ENCODE measurements at places on chromosomes 11 and 22. TPM values are rescaled to one million over a fixed set of nuclear protein-coding genes. Genes with fewer than 3 reads are reported as not detected.

The CFL1 gene
- 960 TPM for total RNA-seq

DNA sequence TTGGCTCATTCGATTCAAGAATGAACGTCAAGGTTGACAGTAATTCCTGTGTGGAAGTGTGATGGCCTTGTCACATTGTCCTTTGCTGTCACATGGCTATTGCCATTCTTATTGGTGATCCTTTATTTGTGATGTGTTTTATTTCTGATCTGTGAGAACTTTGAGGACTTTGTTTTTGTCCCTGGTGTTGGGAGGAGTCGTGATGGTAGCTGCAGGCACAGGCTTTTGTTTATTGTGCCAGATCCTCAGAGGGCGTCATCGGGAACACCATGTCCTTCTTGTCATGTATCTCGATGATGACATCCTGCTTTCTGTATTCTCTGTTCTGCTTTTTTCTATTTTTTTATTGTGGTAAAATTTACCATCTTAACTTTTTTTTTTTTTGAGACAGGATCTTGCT lies 5.6 kb downstream of the PICK1 start:
- DNase-seq, result no peak

GRCh38 chr11:2790568-2790921 lies 90.8 kb upstream of the KCNQ1OT1 start:
- no peak for DNase-seq

DNA sequence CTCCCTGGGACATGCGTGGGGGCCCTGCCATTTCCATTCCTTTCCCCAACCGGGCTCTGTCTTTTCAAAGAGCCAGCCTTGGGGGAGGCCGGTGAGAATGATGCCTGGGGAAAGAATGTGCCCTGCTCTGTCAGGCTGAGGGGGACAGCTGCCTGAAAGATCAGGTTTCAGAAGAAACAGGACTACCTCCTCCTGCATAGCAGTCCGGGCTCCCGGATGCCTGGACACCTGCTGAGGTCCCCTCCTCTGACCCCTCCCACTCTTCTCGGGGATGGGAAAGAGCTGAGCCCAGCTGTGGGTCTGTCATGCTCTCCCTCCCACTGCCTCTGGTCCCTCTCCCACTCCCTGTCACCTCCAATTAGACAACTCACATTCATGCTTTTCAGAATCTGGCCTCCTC lies 41.8 kb upstream of the CDON start:
- no peak for DNase-seq

GRCh38 chr22:17086296-17086695 lies 1.5 kb downstream of the IL17RA start:
- DNase-seq, result no peak

DNA sequence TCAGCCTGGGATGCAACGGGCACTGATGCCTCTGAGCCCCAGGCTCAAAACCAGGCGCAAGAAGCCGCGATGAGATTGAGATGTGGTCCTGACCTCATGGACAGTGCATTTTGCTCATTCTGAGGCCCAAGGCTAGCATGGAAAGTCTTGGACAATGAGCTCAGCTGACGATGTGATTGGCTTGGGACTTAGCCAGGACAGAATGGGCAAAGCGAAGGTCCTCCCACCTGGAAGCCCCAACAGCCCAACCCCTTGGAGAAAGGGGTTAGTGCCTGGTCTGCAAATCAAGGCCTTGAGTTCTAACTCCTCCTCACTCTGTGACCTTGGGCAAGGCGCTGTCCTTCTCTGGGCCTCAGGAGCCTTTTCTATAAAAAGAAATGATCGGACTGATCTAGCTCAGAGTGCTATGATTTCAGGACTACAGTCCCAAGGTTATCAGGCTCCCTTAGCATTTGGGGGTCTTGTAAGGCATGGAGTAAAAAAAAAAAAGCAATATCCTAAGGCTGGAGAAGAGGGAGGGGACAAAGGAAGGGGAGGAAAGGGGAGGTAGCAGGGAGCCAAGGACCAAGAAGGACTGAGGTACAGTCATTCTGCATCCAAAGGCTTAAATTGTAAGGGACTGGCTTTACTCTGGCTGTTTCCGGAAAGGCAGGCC lies 2.7 kb downstream of the SLC43A3 start:
- no peak for DNase-seq

The VWCE gene
- under 0.01 TPM for total RNA-seq

- DNase-seq, result no peak
Measured at GRCh38 chr11:60763692-60764369, 7.2 kb downstream of the MS4A15 start.

The ACAD8 gene
- 11.1 TPM for total RNA-seq

GRCh38 chr22:19960491-19961200 lies 19.0 kb upstream of the TXNRD2 start:
- DNase-seq, result no peak

- no peak for DNase-seq
Measured at GRCh38 chr22:32203181-32204039, 1.5 kb downstream of the RFPL2 start.

- DNase-seq, result peak; percentile 80
Measured at GRCh38 chr11:108947654-108948570, 283.0 kb downstream of the DDX10 start.

The FERMT3 gene
- total RNA-seq, result 0.56 TPM

DNA sequence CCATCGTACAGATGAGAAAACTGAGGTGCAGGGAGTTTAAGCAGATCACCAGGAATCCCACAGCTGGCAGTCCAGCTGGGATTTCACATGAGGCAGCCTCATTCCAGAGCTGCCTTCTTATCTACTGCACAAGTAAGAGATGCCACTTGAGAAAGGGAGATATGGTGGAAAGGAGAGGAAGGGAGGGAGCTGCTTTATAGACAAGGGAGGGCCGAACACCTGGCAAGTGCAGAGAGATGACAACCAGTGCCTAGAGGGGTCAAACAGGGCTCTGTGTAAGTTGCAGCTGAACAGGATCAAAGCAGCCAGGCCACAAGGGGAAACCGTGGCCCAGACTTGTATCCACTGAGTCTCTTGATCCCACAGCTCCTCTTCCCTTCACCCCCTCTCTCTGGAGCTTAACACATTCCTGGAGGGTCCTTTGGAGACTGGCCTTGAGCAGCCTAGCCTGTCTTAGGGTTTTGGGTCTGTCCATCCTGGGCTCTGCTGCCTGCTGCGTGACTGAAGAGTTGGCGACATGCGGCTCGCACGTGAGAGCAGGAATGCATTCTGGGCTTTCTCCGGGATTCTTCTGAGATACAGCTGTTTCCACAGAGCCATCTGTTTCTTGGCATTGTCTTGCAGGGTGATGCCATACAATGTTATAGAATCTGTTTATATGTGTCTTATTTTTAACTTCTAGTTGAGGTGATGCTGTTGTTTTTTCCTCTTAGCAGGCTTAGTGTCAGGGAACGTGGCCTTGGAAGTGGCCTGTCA lies 268.5 kb upstream of the SYN3 start:
- no peak for DNase-seq

The WNT11 gene
- not detected for total RNA-seq

The DLG2 gene
- total RNA-seq, result 0.36 TPM

- DNase-seq, result no peak
Measured at GRCh38 chr22:45033136-45033535, 23.3 kb upstream of the PHF21B start.

The POU2AF2 gene
- not detected for total RNA-seq

DNA sequence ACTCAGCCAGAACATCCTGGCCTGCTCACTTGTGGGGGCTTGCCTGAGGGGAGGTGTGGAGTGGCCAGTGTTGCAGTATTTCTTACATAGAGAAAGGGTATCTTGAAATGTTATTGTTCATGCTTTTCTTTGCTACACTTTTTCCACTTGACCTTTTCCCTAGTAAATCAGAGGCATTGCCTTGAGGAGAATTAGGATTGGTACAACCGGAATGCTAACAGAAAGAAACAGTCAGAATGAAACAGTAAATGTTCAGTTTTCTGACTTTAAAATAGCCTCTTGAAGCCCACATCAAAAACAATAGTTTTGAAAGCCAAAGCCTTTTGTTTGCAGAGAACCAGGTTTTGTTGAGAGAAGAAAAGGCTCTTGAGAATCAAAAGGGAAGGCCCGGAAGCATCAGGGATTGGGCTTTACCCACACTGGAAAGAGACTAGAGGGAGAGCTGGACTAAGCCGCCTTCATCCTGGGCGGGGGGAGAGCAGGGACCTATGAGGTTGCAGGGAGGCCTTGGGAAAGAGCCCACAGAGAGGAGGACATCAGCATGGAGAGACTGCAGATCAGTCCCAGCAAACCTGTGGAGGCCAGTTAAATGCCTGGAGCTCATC lies 12.4 kb downstream of the ADM start:
- DNase-seq, result peak; percentile 14

The CABP4 gene
- total RNA-seq, result not detected

The OVOL1 gene
- not detected for total RNA-seq

DNA sequence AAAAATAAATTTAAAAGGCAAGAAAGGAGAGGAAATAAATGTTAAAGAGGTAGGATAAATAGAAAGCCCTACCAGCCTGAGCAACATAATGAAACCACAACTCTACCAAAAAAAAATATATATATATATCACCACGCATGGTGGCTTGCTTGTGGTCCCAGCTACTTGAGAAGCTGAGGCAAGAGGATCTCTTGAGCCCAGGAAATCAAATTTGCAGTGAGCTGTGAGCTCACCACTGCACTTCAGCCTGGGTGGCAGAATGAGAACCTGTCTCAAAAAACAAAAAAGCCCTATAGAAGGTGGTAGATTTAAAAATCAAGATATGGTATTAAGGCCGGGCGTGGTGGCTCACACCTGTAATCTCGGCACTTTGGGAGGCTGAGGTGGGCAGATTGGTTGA lies 10.5 kb downstream of the NUCB2 start:
- no peak for DNase-seq

DNA sequence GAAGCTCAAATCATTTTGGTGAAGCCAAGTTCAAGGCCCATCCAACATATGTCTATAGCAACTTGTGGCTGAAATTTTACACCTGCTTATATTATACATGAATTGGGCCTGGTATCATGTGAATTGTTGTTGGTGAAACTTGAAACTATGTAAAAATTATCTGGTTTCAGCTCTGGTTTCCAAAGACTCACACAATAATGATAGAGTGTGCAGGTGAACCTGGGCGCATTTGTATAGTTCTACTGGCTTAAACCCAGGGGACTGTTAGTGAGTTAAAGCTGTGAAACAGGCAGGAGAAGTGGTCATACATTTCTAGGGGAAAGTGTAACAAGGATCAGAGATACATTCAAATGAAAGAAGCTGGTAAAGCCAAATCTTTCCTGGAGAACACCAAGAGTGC lies 627.3 kb downstream of the METTL15 start:
- DNase-seq, result no peak

DNA sequence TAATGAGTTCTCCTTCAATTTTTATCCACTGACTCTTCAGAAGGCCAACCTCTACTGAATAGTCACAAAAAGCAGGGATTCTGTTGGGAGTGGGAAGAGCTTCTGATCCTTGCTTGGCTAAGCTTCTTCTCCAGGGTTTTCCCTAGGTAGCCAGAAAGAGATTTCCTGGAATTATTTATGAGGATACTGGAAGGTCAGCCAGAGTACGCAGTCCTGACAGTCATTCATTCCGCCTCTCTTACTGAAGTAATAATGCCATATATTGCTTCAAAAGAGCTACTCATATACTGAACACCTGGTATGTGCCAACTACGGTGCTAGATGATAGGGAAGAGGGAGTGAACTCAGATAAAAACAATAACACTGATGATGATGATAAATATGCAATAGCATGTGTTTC lies 116.1 kb downstream of the CCDC34 start:
- no peak for DNase-seq

GRCh38 chr11:35845860-35846259 lies 98.0 kb upstream of the LDLRAD3 start:
- DNase-seq, result no peak

The RSF1 gene
- 18.5 TPM for total RNA-seq

GRCh38 chr11:78138694-78139421 lies 568 bp downstream of the ALG8 start:
- DNase-seq, result peak; percentile 31

Measured in IMR-90 (cell line).